Epithelial cell of esophagus (primary cell): ENCODE measurements at places on chromosomes 13 and 19.

DNA sequence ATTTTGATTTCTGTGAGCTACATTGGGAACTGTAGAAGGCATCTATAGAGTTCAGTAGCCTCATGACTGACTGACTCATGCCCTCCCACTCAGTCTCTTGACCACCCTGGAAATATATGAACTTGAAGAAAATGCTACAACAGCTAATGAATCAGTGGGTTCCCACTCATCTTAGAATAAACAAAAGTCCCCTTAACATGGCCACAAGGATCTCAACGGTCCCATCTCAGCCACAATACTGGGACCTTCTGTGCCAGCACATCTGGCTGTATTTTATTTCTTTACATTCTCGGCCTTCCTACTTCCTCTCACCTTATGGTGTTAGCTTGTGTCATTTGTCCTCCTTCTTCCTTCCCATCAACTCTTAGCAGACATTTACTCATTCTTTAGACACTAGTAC, 619.8 kb downstream of the DCT start:
- no peak for DNase-seq

DNA sequence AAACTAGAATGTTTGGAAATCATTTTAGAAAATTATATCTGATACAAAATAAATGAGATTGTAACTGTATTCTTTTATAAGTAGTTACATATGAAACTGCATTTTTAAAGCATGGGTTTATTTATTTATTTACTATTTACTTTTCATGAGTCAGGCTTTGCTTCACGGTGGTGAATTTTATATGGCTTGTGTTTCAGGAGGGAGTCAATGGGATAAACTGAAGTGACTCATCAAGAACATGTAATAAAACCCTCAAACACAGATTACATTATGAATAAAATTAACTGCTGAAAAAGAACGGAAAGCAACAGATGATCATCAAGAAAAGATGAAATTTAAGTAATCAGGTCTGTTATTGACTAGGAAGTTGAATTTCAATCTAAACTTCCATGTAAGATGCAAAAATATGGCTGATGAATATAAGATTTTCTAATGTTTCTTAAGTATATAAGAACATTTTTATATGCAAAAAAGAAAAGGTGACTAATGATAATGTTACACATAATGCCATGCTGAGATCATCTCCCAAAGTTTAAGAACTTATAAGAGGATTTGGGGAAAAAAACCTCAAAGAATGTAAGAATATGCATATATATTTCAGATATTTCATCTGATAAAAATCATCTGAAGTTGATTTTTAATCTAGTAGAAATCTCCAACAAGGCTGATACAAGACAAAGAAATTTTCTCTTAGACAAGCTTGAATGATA, 383.6 kb downstream of the SLITRK1 start:
- peak; percentile 77 for DNase-seq

GRCh38 chr19:34555447-34555846, 73.9 kb downstream of the WTIP start:
- peak; percentile 8 for DNase-seq

- no peak for DNase-seq
These were observed 103.1 kb upstream of the RNF113B start for GRCh38 chr13:98280176-98280510.

- DNase-seq: peak; percentile 40
These were observed 39.9 kb upstream of the CCNE1 start for GRCh38 chr19:29771708-29772414.

- no peak for DNase-seq
These were observed 30.4 kb upstream of the HMGB1 start for GRCh38 chr13:30496147-30496546.

- no peak for DNase-seq
These were observed 61.8 kb downstream of the MYO9B start for GRCh38 chr19:17137417-17137816.

- no peak for DNase-seq
These were observed 32.0 kb downstream of the CAPN12 start for GRCh38 chr19:38712161-38712748.

GRCh38 chr13:39051157-39051556, 12.9 kb downstream of the NHLRC3 start:
- peak; percentile 40 for DNase-seq

- no peak for DNase-seq
These were observed 22.8 kb downstream of the RFX1 start for GRCh38 chr19:13983213-13983889.

- no peak for DNase-seq
These were observed 318.7 kb upstream of the NBEA start for GRCh38 chr13:34623331-34623730.

DNA sequence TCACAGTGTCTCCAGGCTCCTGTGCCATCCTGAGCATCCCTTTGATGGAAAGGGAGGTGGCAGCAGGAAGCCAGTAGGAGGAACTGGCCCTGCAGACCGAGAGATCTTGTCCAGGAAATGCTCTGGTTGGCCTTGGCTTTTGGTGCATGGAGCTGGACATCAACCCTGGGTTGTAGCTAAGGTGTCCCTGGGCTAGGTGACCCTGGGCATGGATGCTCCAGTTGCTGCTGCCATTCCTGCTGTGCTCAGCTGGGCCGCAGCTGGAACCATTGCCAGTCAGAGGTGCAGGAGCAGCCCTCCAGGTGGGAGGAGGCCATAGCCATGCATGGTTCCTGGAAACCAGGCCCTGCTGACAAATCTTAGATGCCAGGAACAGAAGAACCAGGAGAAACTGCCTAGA, 67.5 kb downstream of the ZNF98 start:
- no peak for DNase-seq

DNA sequence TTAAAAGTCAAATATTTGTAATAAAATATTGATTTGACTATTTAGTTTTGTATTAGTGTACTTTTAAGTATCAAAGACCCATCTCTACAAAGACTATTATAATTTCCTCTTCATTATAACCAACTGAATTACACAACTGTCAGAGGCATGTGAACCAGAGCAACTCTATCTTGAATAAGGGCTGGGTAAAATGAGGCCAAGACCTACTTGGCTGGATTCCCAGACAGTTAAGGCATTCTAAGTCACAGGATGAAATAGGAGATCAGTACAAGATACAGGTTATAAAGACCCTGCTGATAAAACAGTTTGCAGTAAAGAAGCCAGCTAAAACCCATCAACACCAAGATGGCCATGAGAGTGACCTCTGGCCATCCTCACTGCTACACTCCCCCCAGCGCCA, 36.2 kb upstream of the ATP12A start:
- peak; percentile 54 for DNase-seq

GRCh38 chr13:91232716-91233115, 114.8 kb upstream of the MIR17HG start:
- DNase-seq: no peak

GRCh38 chr13:42548731-42549551, 25.0 kb upstream of the TNFSF11 start:
- no peak for DNase-seq

GRCh38 chr19:35044317-35045117, 3.0 kb downstream of the HPN start:
- DNase-seq: peak; percentile 64

- DNase-seq: no peak
These were observed 1.7 kb downstream of the PDX1 start for GRCh38 chr13:27921421-27921960.

GRCh38 chr19:42253245-42254088, 1.5 kb downstream of the ERF start:
- peak; percentile 55 for DNase-seq

GRCh38 chr19:1171755-1172352, 2.2 kb downstream of the SBNO2 start:
- DNase-seq: peak; percentile 50

- no peak for DNase-seq
These were observed 16.1 kb downstream of the CKM start for GRCh38 chr19:45306518-45307027.

DNA sequence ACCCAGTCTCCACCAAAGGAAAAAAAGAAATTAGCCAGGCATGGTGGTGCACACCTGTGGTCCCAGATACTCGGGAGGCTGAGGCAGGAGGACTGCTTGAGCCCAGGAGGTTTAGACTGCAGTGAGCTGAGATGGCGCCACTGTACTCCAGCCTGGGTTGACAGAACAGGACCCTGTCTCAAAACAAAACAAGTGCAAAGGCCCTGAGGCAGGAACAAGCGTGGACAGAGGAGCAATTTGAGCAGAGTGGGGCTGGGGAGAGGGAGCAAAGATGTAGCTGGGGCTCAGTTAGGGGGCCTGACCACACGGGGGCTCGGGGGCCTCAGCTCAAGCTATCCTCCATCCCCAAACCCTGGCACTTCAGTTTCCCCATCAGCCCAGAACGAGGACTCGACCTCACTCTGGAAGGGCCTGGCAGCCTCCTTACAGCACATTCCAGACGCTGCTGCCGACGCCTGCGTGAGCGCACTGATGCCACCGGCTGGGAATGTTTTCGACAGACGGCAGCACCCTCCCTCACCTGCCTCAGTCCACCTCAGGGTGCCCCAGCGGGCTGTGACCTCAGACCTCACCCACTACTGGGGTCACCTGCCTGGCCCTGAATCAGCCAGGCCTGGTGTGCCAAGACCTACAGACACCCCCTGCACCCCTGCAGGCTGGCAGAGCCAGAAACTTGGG, 1.8 kb upstream of the POLRMT start:
- DNase-seq: no peak
